Foreskin keratinocyte (primary cell): ENCODE measurements at places on chromosomes 6 and 20.
A peak's percentile ranks its signal among the peaks of the same experiment; 100 is the strongest.

GRCh38 chr6:151443454-151443853 lies 8.5 kb downstream of the RMND1 start:
- no peak for DNase-seq

DNA sequence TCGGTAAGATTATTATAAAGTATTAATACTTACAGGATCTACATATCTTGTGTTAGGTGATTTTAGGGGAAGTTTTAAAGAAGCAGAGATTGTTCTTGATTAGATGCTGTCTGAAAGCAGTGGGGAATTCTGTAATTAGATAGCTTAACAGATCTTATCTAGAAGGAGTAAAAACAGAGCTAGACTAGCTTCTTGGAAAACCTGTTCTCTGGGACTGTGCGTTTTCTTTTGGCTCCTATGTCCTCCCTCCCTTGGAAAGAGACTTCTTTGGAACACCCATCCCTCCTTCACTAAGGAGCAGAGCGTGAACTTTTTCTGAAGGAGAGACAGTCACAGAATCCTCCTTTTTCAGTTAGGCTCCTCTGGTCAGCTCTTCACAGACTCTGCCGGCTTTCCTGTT lies 83.5 kb upstream of the ZNF184 start:
- DNase-seq: no peak

DNA sequence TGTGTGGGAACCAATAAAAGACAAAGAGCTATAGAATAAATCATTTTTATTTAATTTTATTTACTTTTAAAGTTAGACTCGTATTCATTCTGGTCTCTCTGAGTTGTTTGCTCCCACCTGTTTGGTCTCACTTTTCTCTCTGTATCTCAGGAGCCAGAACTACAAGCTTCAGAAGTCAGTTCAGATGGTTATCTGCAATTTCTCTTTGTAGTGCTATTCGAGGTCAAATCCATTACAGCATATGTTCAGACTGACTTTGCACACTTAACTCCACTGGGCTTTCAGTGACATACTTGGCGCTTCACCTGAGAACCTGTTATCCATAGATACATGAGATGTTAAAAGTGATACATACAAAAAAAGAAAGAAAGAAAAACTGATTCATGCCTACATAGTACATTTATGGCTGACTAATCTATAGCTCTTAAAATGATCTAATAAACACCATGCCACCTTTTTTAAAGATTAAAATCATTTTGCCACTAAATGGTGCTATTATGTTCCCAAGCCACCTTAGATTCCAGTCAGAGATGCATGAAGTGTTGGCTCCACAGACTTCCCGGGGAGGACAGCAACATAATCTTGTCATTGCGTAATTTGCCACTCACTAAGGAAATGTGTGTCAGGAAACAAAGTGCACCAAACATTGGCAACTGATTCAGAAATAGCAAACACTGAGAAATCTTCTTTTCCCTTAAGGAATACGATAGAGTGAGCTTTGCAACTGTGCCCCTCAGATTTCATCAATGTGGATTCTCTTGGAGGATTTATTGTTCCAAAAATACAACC lies 396.7 kb downstream of the HACE1 start:
- DNase-seq: no peak

DNA sequence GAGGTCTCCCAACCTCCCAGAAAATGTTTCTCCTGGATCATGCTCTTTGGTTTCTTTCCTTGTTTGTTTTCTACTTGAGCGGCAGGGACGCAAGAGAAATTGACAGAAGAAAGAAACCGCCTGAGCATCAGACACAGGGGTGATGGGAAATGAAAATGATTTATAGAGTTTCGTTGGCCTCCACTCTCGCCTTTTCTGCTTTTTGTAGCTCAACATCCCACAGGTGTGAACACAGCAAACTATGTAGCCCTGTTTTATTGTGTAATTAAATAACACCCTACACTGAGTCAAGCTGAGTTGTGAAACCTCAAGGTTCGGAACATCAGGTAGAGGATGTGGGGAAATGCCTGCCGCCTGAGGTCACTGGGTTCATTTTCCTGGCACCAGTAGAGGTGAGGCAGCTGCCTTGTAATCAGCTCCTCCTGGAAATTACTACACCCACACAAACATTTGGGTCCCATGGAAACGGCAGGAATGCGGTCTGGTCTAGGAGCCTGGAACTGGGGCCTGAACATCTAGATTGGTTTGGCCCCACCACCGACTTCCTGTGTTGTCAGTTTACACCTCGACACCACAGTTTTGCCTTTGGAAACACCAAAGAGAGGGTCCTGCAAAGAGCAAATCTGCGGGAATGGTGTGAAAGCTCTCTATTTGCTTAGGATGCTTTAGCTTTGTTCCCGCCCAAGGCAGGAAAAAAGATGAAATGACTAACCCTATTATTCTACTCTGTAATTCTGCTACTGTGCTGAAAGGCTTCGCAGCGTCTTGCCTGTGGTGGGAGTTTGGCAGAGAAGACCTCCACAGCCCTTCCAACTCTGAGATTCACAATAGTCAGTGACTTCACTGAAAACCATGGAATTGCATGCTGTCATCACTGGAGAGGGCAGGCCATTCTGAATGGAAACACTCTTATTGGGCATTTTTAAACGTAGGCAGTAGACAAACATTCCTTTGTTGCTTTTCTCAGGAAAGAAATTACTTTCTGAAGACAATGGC lies 53.0 kb downstream of the ADAT2 start:
- DNase-seq: peak; percentile 100

DNA sequence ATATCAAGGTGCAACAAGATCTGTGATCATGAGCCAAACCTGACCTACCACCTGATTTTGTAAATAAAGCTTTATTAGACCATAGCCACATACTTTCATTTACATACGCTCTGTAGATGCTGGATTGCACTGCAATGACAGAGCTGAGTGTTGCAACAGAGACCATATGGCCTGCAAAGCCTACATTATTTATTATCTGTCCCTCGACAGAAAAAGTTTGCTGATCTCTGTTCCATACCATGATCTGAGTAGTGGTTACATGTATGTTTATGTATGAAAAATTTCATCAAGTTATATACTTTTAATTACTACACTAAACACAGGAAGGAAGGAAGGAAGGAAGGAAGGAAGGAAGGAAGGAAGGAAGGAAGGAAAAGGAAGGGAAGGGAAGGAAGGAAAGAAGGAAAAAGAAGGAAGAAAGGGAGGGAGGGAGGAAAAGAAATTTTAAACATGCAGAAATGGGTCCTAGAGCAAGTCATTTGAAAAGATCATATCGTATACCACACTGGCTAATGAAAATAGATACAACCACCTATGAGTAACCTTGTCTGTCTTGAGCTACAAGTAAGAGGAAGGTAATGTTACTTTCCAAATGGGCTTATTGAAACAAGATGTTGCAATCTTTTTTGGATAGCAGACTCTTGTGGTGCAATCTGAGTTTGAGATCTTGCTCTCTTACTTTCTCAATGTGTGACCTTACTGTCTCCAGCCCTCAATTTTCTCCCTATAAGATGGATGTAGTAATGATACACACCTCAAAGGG lies 441.0 kb downstream of the KIF16B start:
- no peak for DNase-seq

GRCh38 chr6:88349511-88349910 lies 183.4 kb upstream of the CNR1 start:
- DNase-seq: no peak

DNA sequence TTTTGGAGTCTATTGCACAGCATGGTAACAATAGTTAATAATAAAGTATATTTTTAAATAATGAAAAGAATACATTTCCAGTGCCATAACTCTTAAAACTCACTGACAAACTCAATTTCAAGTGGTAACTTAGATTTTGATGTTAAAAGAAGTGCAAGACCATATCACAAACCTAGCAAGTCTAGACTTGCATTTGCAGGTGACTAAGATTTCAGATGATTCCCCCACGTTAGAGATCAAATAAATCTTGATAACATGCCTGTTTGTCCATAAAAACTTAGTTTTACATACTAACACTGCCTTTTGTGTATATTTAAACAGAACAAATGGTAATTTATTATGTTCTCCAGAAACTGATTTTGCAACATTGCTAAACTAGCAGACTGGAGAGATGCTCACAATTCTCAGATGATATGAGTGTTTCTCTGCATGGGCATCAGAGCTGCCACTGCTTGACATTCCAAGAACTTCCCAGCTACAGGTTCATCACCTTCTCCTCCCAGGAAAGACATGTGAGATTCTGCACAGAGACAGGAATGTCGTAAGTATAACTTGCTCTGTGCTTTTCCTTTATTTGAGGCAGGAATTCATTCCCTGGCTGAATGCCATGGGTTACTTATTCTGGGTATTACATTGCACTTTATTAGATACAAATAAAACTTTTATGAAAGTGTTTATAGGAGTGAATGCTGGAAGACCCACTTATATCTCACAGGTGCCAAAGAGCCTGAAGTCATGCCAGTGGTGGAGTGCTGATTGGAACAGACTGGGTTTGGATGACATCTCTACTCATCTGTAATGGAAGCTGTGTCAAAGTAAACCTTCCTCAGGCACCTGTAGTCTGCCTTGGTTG lies 160.2 kb upstream of the FOXA2 start:
- DNase-seq: peak; percentile 51

GRCh38 chr6:170038708-170039107 lies 252.2 kb downstream of the DLL1 start:
- DNase-seq: no peak

GRCh38 chr6:71395731-71396409 lies 107.3 kb downstream of the OGFRL1 start:
- DNase-seq: peak; percentile 46

- DNase-seq: no peak
These were observed 180.3 kb downstream of the CDH26 start for GRCh38 chr20:60138256-60139220.

- peak; percentile 62 for DNase-seq
These were observed 202.8 kb downstream of the BTBD9 start for GRCh38 chr6:38436726-38437465.

GRCh38 chr6:154379585-154379984 lies 23.0 kb upstream of the IPCEF1 start:
- DNase-seq: no peak

DNA sequence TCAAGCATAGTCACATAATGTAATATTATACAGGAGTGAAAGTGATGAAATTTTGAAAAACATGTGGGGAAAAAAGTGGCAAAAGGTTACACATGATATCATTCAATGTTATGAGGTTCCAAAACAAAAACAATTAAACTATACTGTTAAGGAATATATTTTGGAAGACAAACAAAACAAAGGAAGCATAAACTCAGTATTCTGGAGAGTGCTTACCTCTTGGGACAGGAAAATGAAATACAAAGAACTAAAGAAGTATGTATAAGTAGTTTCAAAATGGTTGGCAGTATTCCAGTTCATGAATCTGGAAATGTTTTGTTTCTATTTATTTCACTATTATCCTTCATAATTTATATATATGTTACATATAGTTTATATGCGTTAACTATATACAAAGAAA lies 213.5 kb downstream of the MOXD1 start:
- no peak for DNase-seq

- no peak for DNase-seq
These were observed 22.4 kb downstream of the SDCBP2 start for GRCh38 chr20:1306316-1307135.

DNA sequence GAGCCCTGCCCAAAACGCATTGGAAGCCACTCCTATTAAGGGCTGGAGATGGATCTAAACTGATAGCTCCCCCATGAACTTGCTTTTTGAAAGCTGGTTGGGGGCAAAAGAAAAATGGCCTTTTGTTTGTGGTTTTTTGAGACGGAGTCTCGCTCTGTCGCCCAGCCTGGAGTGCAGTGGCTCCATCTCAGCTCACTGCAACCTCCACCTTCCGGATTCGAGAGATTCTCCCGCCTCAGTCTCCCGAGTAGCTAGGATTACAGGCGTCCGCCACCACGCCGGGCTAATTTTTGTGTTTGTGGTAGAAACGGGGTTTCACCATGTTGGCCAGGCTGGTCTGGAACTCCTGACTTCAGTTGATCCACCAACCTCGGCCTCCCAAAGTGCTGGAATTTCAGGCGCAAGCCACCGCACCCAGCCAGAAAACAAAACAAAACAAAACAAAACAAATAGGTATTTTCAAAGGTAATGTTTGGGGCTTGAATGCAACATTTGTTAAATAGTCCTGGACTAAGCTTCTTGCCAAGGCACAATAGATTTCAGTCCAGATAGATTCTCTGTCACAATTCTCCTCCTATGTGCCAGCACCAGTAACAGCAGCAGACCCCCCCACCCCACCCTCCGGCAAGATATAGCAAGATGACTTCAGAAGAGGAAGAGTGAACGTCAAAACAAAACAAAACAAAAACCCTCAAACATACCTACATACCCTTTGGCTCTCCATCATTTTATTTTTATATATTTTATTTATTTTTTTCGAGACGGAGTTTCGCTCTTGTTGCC lies 26.5 kb upstream of the ABT1 start:
- DNase-seq: no peak

GRCh38 chr20:19952392-19952791 lies 64.8 kb upstream of the NAA20 start:
- no peak for DNase-seq

GRCh38 chr6:48628316-48628715 lies 517.3 kb upstream of the PTCHD4 start:
- DNase-seq: no peak

- DNase-seq: no peak
These were observed 179.3 kb upstream of the DTNBP1 start for GRCh38 chr6:15841937-15842726.

- DNase-seq: no peak
These were observed 157.4 kb upstream of the LAMA2 start for GRCh38 chr6:128725271-128726233.

- DNase-seq: no peak
These were observed 51.9 kb upstream of the UBR2 start for GRCh38 chr6:42511803-42512422.

- DNase-seq: no peak
These were observed 16.9 kb upstream of the GOPC start for GRCh38 chr6:117619178-117619577.

DNA sequence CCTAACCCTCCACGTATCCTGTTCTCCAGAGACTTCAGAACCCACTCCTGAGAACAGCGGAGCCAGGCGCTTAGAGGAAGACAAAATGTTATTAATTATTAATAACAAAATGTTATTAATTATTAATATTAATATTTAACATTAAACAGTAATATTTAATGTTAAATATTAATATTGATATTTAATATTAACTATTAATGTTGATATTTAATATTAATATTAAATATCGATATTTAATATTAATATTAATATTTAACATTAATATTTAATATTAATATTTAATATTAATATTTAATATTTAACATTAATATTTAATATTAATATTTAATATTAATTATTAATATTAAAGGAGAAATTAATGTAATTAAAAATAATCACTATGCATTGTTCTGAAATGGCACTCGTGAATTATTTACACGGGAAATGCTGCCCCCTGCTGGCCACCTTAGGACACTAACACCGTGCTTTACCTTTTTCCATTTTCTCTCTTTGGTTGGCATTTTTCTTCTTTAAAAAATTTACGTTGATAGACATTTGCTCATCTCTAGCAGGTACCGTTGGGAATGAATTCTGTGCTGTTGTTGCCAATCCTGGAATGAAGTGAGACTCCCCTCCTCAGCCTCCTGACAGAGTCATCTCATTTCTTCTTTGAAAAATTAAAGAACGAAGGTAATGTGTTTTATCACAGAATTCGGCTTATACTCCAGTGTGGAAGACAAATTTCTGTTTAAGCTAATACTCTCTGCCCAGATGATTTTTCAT lies 7.5 kb upstream of the GGTLC1 start:
- DNase-seq: no peak
